ENCODE measurements at places on chromosomes 2 and 18.

GRCh38 chr18:22385718-22386117 is 32.0 kb downstream of the CTAGE1 start:
- peak; percentile 84 for DNase-seq

- no peak for DNase-seq
Measured at GRCh38 chr2:233416706-233417105, 62.4 kb downstream of the DGKD start.

- DNase-seq: peak; percentile 98
Measured at GRCh38 chr2:61854564-61855317, 881 bp upstream of the FAM161A start.

GRCh38 chr2:45818591-45818990 is 167.1 kb downstream of the PRKCE start:
- DNase-seq: no peak

DNA sequence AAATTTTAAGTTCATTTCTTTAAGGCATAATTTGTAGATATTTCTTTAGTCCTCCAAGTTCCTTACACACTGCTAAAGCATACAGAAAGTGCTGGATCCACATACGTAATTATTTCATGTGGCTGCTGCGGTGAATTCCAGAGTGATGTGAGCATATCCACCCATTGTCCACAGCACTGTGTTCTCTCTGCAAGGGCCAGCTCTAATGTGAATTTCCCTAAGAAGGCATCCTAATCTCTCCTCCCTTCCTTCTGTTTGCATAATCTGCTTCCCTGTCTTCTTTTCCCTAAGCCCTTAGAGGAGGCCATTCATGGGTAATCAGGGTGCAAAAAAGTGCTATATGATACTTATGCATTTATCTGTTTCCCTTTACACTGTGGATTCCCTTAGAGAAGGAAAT is 57.2 kb downstream of the COBLL1 start:
- no peak for DNase-seq

DNA sequence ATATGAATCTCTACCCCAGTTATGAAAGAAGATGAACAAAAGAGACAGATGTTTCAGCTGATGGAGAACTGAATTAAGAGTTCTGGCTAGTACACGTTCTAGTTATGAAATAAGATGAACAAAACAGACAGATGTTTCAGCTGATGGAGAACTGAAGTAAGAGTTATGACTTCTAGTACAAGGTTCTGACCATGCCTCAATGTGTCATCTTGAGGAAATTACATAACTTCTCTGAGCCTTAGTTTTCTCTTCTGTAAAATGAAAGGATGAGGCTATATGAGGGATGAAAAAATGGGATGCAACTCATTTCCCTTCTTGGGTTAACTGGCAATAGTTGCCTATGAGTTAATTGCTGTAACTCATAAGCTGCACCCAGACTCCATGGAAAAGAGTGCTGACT is 92.9 kb upstream of the WDR75 start:
- no peak for DNase-seq

GRCh38 chr2:30910686-30911085 is 103.4 kb upstream of the CAPN13 start:
- DNase-seq: no peak

DNA sequence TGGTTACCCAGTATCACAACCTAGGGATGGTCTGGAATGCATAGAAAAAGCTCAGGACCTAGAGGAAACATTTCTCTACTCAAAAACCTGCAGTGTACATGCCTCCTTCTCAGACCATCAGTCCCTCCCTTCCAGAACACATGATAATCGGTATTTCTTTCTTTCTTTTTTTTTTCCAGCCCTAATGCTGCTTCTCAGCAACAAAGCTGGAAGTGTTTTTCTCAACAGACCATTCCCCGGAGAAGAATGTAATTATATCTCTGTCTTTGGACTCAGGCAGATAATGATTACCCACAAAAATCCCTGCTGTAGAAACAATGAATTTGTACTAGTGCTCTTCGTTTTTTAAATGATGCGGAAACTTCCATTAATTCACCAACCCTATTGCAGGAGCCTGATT is 44.1 kb upstream of the NDUFV2 start:
- DNase-seq: no peak

DNA sequence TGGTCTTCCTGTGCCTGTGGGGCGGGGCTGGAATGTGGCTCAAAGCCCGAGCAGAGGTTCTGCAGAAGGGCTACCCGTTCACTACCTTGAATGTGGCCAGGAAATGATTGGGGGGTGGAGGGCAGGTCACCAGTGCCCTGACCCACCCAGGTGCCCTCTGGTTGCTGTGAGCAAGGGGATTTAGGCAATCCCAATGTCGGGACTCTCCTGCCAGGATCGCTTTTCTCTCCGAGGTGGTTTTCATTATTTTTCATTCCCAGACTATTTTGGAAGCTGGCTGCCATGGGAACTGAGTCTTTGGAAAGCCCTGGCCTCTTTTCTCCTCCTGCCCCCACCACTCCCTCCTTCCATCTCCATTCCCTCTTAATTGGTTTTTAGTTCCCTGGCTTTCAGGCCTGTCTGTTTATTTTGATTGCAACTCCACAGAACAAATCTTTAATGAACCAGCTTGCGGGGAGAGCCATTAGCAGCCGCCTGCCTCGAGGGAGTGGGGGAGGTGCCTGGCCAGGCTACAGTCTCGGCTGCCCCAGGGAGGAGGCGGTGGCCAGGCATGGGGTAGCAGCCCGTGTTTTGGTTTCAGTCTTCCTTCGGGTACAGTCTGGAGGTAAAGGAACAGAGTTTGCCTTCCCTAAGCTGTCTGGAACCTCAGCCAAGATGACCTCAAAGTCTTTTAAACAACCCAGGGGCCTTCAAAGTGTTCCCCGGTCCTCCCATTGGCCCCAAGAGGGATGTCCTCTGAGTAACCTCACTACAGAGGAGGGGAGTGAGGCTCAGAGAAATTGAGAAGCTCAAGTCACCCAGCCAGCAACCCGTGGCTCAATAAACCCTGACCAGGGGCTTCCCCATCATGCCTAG is 114.4 kb upstream of the HAAO start:
- no peak for DNase-seq

GRCh38 chr2:172919732-172920131 is 155.9 kb upstream of the MAP3K20 start:
- DNase-seq: no peak

DNA sequence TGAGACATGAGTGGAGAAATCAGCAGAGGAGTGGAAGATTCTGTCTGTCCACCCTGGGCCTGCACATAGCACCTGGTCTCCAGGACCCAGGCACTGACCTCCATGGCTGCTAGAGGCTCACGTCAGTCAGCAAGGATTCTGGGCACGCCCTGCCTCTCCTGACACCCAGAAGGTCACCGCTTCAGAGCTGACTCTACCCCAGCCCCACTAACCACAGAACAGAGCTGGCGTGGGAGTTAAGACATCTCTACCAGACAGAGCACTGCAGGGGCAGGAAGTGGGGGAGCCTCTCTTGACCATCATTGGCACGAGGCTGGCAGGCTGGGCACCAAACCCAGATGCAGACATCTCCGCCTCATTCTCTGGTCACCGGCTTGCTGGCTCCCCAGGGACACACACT is 3.0 kb downstream of the ADCY3 start:
- no peak for DNase-seq

GRCh38 chr2:143708682-143709081 is 579.5 kb downstream of the ARHGAP15 start:
- no peak for DNase-seq

DNA sequence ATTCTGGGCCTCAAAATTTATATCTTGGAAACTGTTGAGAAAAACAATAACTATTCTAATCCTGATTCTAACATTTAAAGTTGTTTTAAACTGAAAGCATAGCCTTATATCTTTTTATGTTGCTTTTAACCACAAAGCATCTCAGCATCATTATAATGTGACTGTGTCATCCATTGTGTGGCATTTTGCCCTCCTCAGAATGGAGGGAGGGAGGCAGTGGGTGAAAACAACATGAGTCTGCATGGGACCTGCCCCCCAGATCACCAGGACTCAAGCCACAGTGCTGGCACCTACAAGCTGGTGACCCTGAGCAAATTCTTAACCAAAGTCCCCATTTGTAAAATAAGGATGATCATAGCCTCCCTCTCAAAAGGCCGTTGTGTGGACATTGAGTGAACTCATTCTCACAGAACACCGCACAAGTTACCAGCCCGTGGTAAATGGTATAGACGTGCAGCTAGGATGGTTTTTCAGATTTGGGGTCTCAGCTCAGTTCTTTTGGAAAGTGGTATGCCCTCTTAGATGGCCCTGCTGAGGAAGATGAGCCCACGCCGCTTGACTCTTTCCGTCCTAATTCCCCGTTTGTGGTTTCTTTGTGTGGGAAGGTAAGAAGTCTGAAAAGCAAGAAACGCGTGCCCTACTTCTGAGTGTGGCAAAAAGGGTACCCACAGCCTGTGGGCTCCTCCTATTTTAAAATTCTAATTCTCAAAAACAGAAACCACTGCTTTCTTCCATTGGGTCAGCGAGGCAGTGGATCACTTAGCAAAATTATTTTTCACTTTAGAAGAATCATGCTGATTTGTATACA is 305.0 kb upstream of the ID2 start:
- no peak for DNase-seq

DNA sequence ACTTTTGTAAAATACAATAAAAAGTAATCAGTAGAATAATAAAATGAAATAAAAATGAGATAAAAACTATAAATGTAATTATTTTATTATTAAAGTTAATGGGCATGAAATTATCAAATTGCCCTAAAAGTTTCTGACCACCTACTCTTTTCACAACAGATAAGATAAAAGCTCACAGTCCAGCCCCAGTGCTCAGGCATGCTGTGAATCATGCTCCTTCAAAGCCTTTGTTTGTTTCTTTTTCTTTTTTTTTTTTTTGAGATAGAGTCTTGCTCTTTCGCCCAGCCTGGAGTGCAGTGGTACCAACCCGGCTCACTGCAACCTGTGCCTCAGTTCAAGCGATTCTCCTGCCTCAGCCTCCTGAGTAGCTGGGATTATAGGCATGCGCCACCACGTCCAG is 181.7 kb downstream of the ANKRD44 start:
- DNase-seq: no peak

- no peak for DNase-seq
Measured at GRCh38 chr2:106868275-106868674, 17.7 kb downstream of the ST6GAL2 start.

GRCh38 chr18:7172611-7173010 is 55.0 kb upstream of the LAMA1 start:
- DNase-seq: peak; percentile 8

DNA sequence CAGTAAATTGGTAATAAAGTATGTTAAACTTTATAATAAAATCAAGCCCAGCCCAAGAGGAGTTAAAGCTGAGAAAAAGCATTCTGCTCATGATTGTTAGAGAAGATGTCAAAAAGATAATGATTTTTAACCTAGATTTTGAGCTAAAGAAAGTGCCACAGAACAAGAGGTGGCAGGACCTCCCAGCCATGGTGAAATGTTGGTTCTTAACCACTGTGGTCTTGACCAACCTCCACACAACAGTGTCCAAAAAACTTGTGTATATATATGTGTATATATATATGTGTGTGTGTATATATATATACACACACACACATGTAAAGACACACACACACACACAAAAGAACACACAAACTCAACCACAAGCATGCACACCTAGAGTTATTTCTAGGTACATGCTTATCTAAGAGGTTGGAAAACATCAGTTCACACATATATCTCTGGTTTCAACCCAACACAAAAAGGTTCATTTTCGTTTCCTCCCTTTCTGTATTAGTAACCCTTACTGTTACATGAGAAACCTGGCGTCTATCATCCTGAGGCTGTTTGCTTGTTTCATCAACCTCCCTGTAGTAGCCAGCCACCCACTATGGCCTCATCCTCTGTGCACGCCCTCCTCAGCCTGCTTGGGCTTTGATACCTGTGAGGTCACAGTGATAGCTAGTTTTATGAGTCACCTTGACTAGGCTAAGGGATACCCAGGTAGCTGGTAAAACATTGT is 631.8 kb upstream of the ID2 start:
- peak; percentile 41 for DNase-seq

- no peak for DNase-seq
Measured at GRCh38 chr2:40316620-40317019, 135.3 kb downstream of the SLC8A1 start.

DNA sequence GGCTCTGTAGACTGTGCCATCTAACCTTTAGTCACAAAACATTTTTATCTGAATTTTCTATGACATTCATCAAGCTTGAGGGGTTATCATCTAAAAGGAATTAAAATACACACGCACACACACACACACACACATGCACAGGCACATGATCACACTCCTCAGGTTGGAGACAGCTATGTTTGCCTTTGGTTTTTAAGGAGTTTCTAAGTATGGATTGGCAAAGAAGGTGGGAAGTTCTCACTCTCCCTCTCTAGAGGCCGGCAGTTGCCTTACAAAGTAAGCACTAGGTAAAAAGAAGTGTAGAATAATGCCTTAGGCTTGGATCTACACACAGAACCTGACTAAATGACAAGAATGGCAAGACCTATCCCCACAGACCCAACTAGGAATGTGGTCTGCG is 437.1 kb downstream of the ZEB2 start:
- DNase-seq: no peak

- no peak for DNase-seq
Measured at GRCh38 chr18:44599412-44599811, 81.3 kb upstream of the SETBP1 start.

DNA sequence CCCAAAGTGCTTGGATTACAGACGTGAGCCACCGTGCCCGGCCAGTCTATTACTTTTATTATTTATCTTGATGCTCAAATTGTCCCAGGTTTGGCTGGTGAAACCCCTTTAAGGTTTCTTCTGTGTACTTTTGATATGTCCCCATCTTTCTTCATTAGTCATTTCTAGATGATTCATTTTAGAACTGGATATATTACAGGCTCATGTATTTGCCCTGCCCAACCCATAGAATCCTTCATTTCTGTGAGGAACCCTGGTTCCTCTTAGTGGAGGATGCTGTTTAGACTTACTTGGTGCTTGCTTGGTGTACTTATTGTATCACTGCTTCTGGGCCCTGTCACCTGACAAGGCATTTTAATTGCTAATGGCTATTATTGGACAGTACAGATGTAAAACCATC is 40.1 kb downstream of the KCMF1 start:
- peak; percentile 52 for DNase-seq

GRCh38 chr2:233773854-233774253 is 4.3 kb upstream of the MROH2A start:
- DNase-seq: no peak

GRCh38 chr2:151264157-151264825 is 2.6 kb upstream of the RBM43 start:
- DNase-seq: no peak

- no peak for DNase-seq
Measured at GRCh38 chr2:237350597-237350996, 63.4 kb downstream of the COL6A3 start.

DNA sequence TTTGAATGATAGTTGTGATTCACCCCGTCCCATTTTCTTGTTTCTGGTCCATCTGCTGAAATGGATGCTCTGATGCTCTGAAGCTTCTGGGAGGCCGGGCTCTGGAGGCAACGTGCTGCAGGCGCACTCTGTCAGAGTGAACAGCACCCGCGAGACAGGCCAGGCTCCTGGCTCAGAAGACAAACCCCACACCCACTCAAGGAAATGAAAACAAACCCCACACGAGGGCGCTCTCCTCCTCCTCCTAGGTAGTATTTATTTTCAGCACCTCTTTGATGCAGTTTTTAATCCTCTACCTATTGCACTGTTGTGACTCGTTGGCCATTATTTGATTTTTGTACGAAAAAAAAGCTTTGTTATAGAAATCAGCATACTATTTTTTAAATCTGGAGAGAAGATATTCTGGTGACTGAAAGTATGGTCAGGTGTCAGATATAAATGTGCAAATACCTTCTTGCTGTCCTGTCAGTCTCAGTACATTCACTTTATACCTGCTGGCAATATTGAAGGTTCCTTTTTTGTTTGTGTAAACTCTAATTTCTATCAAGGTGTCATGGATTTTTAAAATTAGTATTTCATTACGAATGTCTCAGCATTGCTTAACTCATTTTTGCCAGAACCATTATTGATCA is 10.3 kb upstream of the CHST10 start:
- DNase-seq: peak; percentile 68
